Stimulated activated CD8-positive, alpha-beta memory T cell treated with anti-CD3 and anti-CD28 coated beads, Interleukin-15, amount 100 ng/mL, for 24 hours (primary cell): ENCODE measurements at places on chromosomes 3 and 15.

- no peak for DNase-seq
Observed at GRCh38 chr3:36597422-36597821, 166.9 kb downstream of the DCLK3 start.

- DNase-seq, result no peak
Observed at GRCh38 chr15:69860321-69860720, 237.4 kb downstream of the TLE3 start.

DNA sequence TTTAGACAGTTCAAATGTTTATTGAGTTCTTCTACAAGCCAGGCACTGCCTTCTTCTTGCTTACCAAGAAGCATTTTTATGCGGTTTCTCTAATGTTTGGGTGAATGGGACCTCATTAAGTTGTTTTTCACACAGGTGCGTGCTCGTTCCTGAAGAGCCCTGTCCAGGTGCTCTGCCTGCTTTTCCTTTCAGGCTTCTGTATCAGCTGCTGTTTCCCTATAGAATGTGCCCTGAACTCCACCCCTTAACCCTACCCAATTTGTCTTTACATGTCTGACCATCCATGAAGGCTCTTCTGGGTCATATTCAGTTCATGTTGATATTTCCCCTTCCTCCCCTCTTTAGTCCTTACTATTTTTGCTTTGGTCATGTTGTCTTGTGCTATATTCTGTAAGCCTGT, 22.4 kb upstream of the GOLGA6L10 start:
- no peak for DNase-seq

- DNase-seq, result no peak
Observed at GRCh38 chr3:78322780-78323179, 1282.9 kb downstream of the ROBO2 start.

- no peak for DNase-seq
Observed at GRCh38 chr3:98556164-98557130, 24.7 kb downstream of the GPR15 start.

DNA sequence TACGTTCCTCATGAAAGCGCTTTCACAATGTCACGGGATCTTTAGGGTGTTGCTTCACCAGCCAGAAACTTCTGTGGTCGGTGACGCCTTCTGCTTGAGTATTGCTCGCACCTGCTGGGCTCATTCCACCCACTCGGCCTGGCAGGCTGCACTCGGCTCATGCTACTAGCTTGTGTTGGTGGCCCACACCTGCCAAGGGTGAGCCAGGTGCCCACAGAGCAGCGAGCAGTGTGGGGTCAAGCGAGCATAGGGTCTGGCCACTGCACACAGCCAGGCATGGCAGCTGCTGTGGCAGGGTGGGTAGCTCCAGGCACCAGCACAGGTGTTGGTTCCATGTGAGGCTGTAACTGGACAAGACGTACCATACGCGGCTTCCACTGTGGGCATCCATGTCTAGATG, 202.9 kb upstream of the CADM2 start:
- no peak for DNase-seq

- DNase-seq, result no peak
Observed at GRCh38 chr3:193872265-193872753, 263.6 kb upstream of the HES1 start.

DNA sequence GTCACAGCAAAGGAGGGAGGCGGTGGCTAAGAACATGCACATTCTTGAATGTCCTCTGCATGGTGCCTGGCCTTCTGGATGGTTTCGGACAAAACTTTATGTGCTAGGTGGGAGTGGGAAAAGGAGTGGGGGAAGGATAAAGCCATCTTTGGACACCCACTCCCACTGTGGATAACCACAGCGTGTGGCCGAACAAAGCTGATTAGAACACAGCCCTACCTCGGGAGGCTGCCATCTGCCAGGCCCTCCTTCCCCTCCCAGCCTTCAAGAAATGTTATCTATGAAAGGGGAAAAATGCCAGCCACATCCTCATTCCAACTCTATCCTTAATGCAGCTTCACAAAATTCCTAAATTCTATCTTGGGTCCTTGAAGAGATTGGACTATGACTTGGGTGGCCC, 18.8 kb downstream of the AMOTL2 start:
- no peak for DNase-seq

- DNase-seq, result no peak
Observed at GRCh38 chr3:191634902-191635301, 173.9 kb downstream of the PYDC2 start.

GRCh38 chr3:43248185-43248583, 38.2 kb upstream of the SNRK start:
- DNase-seq, result no peak

- DNase-seq, result no peak
Observed at GRCh38 chr3:131708241-131708640, 205.5 kb upstream of the MRPL3 start.
